IPS-NIHi11 (cell line): ENCODE measurements at places on chromosomes 3 and 15.

DNA sequence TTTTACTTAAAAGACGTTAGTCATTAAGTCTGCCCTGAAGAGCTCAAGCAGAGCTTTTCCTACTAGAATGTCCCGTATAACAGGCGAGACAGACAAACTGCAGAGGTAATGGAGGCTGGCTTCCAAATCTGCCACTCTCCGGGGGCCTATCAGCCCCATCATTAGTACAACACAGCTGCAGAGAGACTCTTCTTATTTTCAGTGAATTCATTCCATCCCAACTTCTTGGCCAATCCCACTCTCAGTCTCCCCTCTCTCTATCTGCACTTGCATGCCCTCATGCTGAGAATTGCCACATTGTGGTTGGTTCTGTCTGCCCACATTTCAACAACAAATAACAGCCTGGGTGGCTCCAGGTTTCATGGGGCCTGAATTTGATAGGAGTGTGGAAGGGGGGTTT lies 412.7 kb downstream of the ERC2 start:
- DNase-seq = peak; percentile 26

- no peak for DNase-seq
Measured at GRCh38 chr15:99050328-99050980, 42.9 kb upstream of the PGPEP1L start.

DNA sequence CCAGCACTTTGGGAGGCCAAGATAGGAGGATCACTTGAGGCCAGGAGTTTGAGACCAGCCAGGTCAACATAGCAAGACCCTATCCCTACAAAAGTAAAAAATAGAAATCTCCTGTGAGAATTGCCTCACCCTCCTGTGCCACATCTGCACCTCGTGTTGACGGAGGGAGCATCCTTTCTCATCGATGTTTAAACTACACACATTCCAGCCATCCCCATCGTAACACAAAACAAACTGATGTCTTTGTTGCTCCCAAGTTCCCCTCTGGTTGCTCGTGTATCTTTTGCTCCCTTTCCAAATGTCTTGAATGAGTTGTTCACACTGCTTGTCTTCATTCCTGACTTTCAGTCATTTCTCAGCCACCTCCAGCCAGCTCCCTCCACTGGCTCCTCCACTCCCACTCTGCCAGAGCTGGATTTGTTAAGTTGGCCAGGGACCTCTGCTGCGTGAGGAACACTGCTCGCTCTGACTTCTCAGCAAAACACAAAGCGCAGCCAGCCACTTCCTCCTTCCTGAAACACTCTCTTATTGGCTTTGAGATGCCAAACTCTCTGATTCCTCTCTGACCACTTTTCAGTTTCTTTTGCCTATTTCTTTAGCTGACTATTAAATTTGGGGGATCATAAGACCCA lies 53.6 kb upstream of the ATP13A3 start:
- DNase-seq = no peak

DNA sequence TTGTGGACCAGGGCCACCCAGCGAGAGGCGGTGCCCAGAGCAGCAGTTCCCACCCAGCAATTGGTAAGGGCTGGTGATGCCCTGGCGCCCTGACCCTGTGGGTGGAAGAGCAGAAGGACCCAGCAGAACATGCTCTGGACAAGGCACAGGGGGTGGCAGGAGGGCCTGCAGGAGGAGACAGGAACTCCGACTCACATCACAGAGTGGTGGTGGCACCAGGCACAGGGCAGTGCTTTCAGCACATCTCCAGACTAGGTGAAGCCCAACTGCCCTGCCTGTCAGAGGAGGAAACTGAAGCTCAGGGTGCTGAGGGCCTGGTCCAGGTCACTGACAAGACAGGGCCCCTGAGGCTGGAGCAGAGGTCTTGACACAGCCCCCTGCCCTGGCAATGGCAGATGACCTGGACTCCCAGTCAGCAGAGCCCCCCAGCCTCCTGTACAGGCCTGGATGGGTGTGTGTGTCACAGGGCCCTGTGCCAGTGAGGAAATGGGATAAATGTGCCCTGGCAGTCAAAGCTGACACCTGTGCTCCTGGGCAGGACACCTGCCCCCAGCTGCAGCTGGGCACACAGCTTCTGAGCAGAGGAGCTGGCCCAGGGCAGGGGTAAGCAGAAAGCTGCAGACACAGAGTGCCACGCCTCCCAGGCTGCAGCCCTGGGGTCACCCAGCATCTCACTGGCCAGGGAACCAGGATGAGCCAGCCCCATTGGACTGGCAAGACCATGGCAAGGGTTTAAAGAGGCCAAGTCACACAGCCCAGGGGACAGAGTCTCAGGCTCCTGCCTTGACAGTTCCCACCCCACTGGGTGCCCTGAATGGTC lies 11.4 kb downstream of the KLF15 start:
- no peak for DNase-seq

DNA sequence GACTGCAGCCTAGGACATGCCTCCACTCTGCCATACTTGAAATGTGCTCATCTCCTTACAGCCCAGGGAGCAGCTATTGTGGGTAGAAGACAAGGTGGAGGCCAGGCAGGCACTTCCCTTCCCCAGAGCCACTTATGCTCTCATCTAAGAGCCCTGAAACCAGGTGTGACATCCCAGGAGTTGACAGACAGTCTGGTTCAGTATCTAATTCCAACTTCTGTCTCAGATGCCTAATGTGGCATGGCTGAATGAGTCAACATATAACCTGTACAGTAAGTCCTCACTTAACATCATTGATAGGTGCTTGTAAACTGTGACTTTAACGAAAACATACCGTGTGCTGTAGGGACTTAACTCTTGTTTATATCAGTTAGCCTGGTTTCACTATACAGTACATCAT lies 1.2 kb upstream of the CAPN3 start:
- DNase-seq = no peak

GRCh38 chr3:133712017-133712416 lies 34.2 kb upstream of the TF start:
- no peak for DNase-seq

DNA sequence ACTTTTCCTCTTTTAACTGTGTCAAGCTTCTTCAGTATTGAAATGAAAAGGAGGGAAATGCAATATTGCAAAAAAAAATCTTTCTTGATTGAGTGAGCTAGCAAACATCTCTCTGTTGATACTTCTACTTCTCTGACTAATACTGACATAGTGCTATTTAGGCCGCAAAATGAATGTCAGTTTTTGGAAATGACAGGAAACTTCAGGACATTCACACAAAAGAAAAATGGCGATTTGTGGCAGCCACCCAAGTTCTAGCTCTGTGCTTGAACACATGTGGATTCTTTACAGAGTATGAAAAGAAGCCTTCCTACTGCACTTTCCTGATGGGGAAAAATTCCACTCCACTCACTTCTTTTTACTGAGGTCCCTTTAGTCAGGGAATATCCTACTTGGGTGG lies 486.8 kb upstream of the ALCAM start:
- DNase-seq = no peak
